ELR (cell line): ENCODE measurements at places on chromosomes 7 and 10.

DNA sequence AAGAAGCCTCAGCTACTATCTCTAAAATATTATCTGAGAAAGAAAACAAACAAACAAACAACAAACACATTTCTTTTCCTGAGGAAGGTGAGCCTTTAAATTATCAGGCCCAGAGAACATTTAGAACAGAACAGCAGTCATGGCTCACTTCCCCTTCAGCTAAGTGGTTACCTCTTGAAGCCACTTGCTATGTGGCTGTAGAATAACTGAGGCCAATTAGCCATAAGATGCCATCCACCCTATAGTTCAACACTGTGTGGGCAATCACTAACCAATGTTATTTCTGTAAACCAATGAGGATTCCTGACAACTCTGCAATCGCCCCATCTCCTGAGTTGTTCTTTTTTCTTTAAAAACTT, 3.7 kb upstream of the UPP1 start:
- peak; percentile 21 for DNase-seq

- DNase-seq: peak; percentile 96
Observed at GRCh38 chr10:70649526-70649925, 22.8 kb upstream of the ADAMTS14 start.

DNA sequence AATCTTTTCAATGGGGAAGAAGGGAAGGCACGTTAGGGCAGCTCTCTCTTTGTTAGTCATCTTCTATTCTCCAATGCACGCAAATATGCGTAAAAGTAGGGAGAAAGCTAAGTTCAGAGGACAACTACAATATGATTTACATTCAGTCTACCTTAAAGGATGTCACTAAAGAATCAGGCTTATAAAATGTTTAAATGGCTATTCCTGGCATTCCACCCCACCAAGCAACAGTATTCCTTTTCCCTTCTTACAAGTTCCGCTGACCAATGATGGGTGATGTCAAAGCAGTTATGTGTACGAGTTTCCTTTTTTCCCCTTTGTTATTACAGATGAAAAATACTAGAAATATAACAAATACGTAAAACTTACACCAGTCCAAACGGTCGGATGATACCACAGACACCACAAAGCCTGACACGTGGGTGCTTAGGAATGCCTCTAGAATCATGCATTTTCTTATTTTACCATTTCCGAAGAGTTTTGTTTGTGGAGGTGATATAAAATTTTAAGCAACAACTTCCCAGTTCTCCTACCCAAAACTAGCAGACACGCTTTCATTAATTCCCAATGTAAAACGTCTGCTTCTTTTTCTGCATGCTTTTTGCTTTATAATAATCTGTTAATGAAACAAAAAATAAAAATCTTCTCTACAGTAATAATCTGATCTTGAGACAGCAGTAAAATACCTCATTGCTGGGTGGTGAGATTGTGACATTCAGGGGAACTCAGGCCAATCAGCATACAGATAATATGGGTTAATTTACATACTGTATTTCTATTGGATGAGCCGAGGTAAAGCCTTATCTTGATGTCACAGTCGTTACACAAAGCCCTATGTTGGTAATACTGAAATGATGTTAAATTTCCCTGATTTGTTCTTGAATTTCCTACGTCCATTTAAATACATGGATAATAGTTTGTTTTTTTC, 708 bp upstream of the GPR85 start:
- DNase-seq: peak; percentile 92

GRCh38 chr10:13750299-13751190, 163.8 kb downstream of the PRPF18 start:
- no peak for DNase-seq

DNA sequence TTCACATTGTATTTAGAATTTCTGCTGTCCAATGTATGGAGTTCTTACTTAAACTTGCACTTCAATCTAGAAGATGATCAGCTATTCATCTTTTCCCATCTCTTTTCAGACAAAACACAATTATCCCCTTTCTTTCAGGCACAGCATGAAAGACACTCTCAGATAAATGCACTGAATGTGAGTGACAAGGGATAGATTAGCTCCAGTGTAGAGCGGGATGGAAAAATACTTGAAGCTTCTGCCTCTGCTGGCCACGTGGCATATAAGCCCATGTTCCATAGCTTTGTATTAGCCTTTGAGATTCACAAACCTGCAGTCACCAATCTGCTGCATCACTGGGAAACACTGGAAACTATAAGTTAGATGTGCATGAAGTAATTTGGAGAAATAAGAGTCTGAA, 162.2 kb upstream of the FAM3C start:
- no peak for DNase-seq

- no peak for DNase-seq
Observed at GRCh38 chr7:94354953-94355352, 39.7 kb upstream of the COL1A2 start.

DNA sequence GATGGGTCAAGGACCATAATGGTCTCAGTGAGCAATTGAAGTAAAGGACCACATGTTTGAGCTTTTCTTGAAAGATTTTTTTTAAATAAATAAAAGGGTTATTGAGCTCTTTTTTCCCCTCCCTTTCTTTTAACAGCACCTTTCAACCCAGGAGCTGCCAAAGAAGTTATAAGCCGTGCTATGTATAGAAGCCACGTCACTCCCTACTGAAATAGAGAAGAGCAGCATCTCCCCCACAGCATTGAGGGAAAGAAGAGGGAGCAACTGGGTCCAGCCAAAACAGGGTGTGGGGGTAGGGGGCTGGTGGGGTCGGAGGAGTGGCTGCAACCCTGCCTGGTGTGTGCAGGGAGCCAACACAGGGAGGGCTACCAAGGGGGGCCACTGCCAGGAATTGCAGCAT, 227.2 kb downstream of the PLXNA4 start:
- no peak for DNase-seq

GRCh38 chr7:120802751-120803150, 55.2 kb downstream of the TSPAN12 start:
- DNase-seq: no peak

DNA sequence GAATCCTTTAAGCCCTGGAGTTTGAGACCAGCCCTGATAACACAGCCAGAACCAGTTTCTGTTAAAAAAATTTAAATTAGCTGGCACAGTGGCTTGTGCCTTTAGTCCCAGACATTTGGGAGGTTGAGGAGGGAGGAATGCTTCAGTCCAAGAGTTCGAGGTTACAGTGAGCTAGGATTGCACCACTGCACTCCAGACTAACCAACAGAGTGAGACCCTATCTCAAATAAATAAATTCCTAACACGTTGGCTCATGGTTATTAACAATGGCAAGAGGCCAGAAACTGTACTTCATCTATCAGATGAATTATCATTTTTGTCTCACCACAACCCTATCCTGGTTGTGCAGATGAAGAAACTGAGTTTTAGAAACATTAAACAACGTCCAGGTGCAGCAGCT, 2.1 kb upstream of the PPIA start:
- no peak for DNase-seq

GRCh38 chr10:132453470-132453861, 56.5 kb downstream of the PWWP2B start:
- DNase-seq: no peak
